HFFc6 (cell line): ENCODE measurements at places on chromosomes 7 and 10. TPM values are rescaled to one million over a fixed set of nuclear protein-coding genes. Genes with fewer than 3 reads are reported as not detected.

The SYT15 gene
- 0.61 to 3.7 TPM (median 1.0 TPM) in 3 replicates for total RNA-seq

The VPS37D gene
- total RNA-seq: 2.4 to 2.8 TPM (median 2.7 TPM) in 3 replicates

The TMEM176A gene
- total RNA-seq: not detected in 3 replicates

The KLF14 gene
- total RNA-seq: not detected in 3 replicates

The ADD3 gene
- 51.2 to 54.7 TPM (median 54.3 TPM) in 3 replicates for total RNA-seq

The PCDH15 gene
- not detected in 3 replicates for total RNA-seq

DNA sequence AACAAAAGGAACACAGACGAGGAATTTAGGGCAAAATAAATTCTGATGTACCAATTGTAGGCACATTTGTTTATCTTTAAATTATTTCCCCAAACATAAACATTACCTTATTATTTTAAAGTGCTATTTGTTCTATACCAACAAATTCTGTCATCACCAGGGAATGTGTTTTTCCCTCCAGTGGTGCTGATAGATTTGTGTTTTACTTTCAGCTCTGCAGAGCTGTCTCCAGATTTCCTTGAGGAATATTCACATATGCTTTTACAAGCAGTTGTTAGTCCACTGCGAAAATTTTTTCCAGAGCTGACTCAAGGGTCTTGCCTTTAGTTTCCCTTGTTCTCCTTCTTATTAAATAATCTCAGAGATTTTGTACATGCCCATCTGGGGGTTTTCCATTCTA is 362.8 kb downstream of the PHF14 start:
- H3K36me3 ChIP-seq: no peaks in the 10 kb centered on the region
- no peak overlapping the region for H3K4me3 ChIP-seq
- no peaks in the 10 kb centered on the region; the same call in 1 of the 2 replicates for H3K27me3 ChIP-seq
- DNase-seq: no peak

- H3K4me3 ChIP-seq: peak overlapping the region; percentile 69; the same call in 1 of the 2 replicates
- DNase-seq: no peak
- H3K4me1 ChIP-seq: peaks cover 75% of the 10 kb centered on the region
- H3K27me3 ChIP-seq: no peaks in the 10 kb centered on the region
- peak overlapping the region; percentile 98 for H3K27ac ChIP-seq
Observed at GRCh38 chr7:23345601-23346000, 46.5 kb downstream of the MALSU1 start.

DNA sequence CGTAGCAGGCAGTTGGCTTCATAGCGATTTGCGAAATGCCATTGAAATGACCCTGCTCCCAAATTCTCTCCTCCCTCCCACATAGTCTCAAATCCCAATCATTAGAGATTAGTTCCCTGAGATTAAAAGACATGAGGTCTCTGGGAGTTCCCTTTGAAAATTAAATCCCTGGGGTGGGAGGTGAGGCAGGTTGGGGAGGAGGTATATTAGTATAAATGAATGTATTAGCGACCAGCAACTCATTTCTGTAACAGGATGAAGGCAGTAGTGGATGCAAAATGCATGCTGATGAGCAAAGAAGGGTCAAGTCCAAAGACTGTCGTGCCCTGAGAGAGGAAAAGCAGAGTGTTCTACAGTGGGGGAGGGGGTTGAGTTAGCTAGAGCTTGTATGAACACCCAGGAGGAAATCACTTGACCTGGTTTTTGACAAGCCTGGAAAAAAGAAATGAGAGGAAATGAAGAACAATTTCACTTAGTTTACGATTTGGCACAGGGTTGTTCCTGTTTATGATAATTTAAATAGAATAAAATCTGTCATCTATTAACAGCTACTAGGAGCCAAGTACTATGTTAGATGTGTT is 79.6 kb upstream of the MTPN start:
- no peaks in the 10 kb centered on the region for H3K36me3 ChIP-seq
- peaks cover 3% of the 10 kb centered on the region for H3K27me3 ChIP-seq
- H3K4me1 ChIP-seq: no peaks in the 10 kb centered on the region
- DNase-seq: no peak
- no peak overlapping the region for H3K27ac ChIP-seq

DNA sequence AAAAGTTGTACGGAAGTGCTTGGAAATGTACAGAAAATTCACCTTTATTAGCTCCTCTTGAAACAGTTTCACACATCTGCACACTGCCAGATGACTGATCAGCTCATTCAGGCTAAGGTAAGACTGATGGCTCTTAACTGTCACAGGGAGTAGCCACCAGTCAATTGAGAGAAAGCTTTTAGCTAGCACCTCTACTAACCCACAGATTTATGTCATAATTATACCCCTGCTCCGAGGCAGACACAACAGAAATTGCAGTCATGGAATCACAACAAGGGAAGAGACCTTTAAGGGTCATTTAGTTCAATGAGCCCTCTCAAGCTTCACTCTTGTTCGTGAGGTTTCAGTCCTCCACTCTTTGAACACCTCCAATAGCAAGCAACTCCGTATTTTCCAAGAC is 235.4 kb downstream of the TRIL start:
- H3K27me3 ChIP-seq: no peaks in the 10 kb centered on the region
- H3K4me1 ChIP-seq: no peaks in the 10 kb centered on the region
- no peak overlapping the region for H3K4me3 ChIP-seq
- DNase-seq: no peak
- no peak overlapping the region for H3K27ac ChIP-seq
- no peaks in the 10 kb centered on the region for H3K36me3 ChIP-seq

DNA sequence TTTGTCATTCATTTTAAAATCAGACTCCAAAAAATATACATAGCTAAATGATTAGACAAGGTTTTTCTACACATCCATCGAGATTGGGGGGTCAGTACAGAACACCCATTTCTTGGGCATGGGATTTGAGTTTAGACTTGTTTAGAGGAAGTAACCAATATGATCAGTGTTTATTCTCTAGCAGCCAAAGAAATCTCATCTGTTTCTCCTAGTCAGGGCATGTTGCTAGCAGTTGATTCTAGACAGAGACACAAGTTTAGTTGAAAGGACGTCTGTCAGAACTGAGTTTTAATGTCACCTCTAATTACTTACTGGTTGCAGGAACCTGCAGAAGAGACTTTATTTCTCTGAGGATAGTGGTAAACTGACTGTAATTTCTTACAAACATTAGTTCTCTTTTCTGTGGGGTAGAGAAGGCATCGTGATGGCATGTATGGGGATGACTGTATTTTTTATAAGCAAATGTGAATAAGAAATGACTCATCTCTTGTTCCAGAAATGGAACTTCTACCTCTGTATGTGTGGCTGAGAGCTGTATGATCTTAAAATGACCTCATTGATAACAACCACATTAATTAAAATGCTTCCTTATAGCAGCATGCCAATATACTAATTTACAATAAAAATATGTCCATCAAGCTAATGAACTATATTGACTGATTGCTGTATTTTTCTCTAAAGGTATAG is 30.6 kb upstream of the RHOBTB1 start:
- peaks cover 43% of the 10 kb centered on the region for H3K4me1 ChIP-seq
- H3K36me3 ChIP-seq: no peaks in the 10 kb centered on the region
- DNase-seq: no peak
- H3K27ac ChIP-seq: peak overlapping the region; percentile 43
- peak overlapping the region; percentile 58 for H3K4me3 ChIP-seq
- no peaks in the 10 kb centered on the region; the same call in 1 of the 2 replicates for H3K27me3 ChIP-seq

- no peak overlapping the region for H3K4me3 ChIP-seq
- H3K27ac ChIP-seq: no peak overlapping the region
- H3K4me1 ChIP-seq: no peaks in the 10 kb centered on the region
- DNase-seq: no peak
Observed at GRCh38 chr7:129804890-129805719, 147.7 kb downstream of the UBE2H start.

GRCh38 chr10:118590334-118590733 is 5.1 kb downstream of the PRLHR start:
- peaks cover 9% of the 10 kb centered on the region for H3K4me1 ChIP-seq
- no peaks in the 10 kb centered on the region for H3K36me3 ChIP-seq
- peak; percentile 12 for DNase-seq

DNA sequence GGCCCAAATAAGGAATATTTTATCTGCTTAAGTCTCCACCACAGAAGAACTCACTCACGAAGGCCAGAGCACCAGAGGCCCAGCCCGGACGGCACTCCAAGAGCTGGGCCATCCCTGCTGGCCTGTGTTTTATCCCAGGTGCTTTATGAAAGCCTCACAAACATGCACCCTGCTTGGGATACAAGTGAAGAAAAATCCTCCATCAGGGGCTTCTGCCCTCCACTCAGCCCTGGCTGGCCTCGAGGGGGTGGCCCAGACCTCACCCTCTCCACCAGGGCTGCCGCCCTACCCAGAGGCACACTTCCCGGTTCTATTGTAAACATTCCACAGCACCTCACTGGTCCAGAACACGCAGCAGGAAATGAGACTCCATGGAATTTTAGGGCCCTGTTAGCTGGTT is 19.8 kb upstream of the DNAAF5 start:
- H3K4me1 ChIP-seq: no peaks in the 10 kb centered on the region
- no peak overlapping the region for H3K4me3 ChIP-seq
- no peak for DNase-seq
- no peak overlapping the region for H3K27ac ChIP-seq
- peaks cover 14% of the 10 kb centered on the region for H3K36me3 ChIP-seq
- no peaks in the 10 kb centered on the region; the same call in 1 of the 2 replicates for H3K27me3 ChIP-seq

GRCh38 chr7:2336626-2337299 is 17.9 kb upstream of the EIF3B start:
- H3K27ac ChIP-seq: no peak overlapping the region
- H3K4me1 ChIP-seq: no peaks in the 10 kb centered on the region
- H3K4me3 ChIP-seq: no peak overlapping the region
- no peaks in the 10 kb centered on the region; the same call in 1 of the 2 replicates for H3K27me3 ChIP-seq
- no peaks in the 10 kb centered on the region for H3K36me3 ChIP-seq
- no peak for DNase-seq

- no peaks in the 10 kb centered on the region for H3K36me3 ChIP-seq
- H3K4me3 ChIP-seq: no peak overlapping the region
- H3K4me1 ChIP-seq: no peaks in the 10 kb centered on the region
- H3K27me3 ChIP-seq: no peaks in the 10 kb centered on the region
- DNase-seq: peak; percentile 40
Observed at GRCh38 chr7:119270045-119270464, 1002.9 kb upstream of the KCND2 start.

DNA sequence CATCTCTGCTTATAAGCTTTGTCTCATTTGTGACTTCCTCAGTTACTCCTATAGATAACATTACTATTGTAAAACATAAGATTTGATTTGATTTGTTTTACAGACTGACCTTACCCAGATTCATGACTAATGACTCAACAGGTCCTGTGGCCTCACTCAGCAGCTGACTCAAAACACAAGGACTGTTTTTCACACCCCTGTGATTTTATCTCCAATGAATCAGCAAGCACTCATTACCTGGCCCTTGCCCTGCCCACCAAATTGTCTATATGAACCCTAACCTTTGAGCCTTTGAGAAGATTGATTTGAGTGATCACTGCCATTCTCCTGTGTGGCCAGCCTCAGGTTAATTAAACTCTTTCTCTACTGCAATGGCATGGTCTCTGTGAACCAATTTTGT is 1064.6 kb upstream of the LRRTM3 start:
- no peak overlapping the region for H3K27ac ChIP-seq
- no peaks in the 10 kb centered on the region for H3K4me1 ChIP-seq
- DNase-seq: no peak
- no peaks in the 10 kb centered on the region for H3K27me3 ChIP-seq

DNA sequence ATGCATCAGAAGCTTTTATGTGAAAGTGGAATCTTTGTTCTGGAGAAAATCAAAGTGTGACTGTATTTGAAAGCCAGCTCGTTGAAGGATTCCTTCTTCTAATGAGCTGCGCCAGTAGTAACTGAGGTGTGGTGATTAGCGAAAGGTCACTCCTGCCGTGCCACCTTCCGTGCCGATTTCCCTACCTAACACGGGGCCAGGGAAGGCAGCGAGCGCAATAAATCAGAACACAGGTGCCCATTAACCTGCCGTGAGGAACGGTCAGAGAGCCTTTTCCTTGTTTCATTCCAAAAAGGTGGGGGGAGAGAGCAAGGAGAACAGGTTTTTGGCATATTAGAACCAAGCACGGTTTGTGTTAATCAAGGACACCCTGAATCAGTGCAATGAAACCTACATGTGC is 258.0 kb downstream of the CELF2 start:
- no peak for DNase-seq
- no peak overlapping the region for H3K4me3 ChIP-seq

GRCh38 chr7:146366938-146367337 is 250.3 kb downstream of the CNTNAP2 start:
- H3K36me3 ChIP-seq: peaks cover 5% of the 10 kb centered on the region; the same call in 1 of the 2 replicates
- H3K27me3 ChIP-seq: no peaks in the 10 kb centered on the region
- H3K4me3 ChIP-seq: no peak overlapping the region
- H3K27ac ChIP-seq: no peak overlapping the region

DNA sequence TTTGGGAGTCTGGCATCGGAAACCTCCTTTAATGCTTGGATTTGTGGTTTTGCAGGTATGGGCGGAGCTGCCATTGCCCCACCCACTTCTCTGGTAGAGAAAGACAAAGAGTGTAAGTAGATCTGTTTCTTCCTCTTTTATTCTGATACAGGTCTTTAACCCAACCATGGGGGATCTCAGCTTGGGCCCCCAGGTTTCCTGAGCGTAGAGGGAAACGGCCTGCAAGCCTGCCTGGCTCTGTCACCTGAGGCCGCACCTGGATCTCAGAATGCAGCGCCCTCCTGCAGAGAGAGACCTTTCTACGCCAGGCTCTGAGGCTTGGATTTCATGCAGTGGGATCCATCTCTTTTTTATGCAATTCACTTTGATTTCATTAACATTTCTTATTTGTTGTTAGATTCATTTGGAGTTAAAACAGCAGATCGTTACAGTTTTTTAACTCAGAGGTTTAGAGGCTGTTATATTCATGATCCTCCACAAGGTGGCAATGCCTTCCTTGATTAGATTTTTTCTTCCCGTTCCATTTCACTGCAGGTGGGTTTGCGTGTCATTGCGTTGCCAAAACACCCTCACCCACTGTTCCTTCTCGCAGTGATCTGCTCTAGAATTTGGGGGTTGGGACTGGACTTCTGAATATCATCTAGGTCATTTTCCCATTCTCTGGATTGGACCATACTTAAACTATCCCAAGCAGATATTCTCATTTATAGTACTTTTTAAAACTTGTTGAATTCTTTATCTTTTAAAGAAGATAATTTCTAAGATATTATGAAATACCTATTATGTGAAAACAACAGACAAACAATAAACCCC is 20.0 kb downstream of the RBM17 start:
- peak; percentile 18 for DNase-seq
- 0 out of 2 replicates have a peak, but pooled peaks cover 2% of the 10 kb centered on the region for H3K27me3 ChIP-seq
- peaks cover 33% of the 10 kb centered on the region for H3K36me3 ChIP-seq
- no peak overlapping the region for H3K4me3 ChIP-seq
- H3K4me1 ChIP-seq: peaks cover 18% of the 10 kb centered on the region
- no peak overlapping the region for H3K27ac ChIP-seq
